Stimulated activated CD4-positive, alpha-beta T cell treated with anti-CD3 and anti-CD28 coated beads, Interleukin-4, amount 100 ng/mL, for 1 hour (primary cell): ENCODE measurements at places on chromosomes 16 and 17.

GRCh38 chr17:77834170-77835115, 124.1 kb upstream of the TNRC6C start:
- peak; percentile 52 for DNase-seq

DNA sequence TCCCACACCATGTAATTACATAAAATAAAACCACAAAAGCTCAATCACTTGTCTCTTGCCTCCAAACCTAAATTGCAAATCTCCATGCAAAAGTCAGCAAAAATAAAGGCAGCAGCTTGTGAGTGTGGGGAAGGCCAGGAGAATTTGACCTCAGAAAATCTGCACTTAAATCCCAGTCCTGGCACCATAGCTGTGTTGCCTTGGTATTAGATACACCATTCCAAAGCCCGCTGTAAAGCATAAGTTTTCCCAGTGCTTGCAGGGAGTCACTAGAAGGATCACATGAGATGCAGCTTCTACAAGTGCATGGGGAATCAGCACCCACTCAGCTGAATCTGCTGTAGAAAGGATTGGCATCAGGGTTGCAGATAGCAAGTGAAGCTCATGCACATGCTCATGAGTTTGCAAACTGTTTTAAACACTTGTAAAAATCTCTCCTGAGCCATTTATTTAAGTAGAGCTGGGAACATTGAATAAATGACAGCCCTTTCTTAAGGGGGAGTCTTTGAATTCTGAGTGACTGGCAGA, 495.0 kb upstream of the HSBP1 start:
- no peak for DNase-seq

- DNase-seq: no peak
Observed at GRCh38 chr16:20859699-20860098, 40.5 kb downstream of the DCUN1D3 start.

DNA sequence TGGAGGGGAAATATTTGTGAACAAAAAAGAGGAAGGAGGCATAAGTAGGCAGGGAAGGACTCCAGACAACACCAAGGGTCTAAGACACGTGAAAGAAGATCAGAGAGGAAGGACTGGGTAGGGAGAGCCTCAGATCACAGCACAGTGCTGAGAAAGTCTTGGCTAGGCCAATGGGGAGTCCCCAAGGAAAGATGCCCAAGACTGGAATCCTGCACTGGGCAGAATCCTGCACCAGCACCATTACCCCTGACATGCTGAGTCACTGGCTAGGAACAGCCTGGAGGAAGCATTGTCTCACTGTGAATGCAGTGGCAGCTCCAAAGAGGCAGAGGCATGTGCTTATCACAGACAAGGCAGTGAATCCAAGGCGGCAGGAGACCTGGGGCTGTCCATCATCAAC, 19.2 kb downstream of the CLEC19A start:
- no peak for DNase-seq

- no peak for DNase-seq
Observed at GRCh38 chr16:79473456-79473855, 127.1 kb downstream of the MAF start.

DNA sequence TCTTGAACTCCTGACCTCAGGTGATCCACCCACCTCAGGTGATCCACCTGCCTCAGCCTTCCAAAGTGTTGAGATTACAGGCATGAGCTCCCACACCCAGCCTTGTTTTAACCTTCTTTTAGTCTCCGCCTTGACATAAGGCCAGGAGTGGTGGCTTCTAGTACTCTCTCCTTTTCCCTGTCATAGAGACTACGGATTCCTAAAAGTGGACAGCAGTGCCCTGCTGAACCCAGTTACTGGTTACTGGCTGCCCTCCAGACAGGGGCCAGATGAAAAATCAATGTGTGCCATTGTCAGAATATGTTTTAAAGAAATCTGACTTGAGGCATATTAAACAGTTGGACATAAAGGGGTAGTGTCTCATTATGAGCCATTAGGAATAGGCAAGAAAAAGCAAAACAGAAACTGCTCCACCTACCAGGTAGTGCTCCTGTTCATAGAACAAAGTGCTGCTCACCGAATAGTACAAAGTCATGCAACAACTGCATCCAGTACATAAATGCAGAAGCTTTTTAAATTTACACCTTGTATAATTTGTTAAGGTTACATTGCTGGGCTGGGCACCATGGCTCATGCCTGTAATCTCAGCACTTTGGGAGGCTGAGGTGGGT, 32.1 kb downstream of the TRIM25 start:
- DNase-seq: no peak

GRCh38 chr16:80827007-80827406, 22.6 kb upstream of the CDYL2 start:
- DNase-seq: no peak

DNA sequence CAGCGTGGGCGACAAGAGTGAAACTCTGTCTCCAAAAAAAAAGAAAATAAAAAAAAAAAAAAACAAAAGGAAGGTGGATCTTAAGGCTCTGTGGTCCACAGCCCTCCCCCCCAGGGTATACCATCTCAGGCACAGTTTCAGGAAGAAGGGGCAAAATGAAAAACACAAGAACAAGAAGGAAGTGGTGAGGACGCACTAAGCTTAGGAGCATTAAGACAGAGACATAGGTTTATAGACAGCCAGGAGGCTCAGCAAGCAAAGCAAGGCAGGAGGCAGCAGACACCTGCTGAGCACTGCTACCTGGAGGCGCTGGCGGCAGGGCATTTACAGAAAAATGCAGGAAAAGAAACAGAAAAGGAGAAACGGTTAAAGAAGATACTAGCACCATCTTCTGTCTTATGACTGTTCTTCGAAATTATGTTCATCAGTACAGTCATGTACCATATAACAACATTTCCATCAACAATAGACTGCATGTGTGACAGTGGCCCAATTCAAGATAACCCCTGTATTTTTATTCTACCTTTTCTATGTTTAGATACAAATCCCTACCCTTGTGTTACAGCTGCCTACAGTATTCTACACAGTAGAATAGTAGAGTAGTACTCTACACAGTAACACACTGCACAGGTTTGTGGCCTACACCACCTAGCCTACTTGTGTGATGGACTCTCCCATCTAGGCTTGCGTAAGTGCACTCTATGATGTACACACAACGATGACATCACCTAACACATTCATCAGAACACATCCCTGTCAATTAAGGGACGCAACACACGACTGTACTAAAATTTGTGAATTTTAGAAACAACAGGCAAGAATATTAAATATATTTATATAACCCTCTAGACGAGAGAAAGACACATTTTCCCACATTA, 62.5 kb downstream of the XPO6 start:
- no peak for DNase-seq

GRCh38 chr17:68048996-68049395, 13.5 kb downstream of the KPNA2 start:
- no peak for DNase-seq
